ENCODE measurements at places on chromosomes 3 and 15. TPM values are rescaled to one million over a fixed set of nuclear protein-coding genes. Genes with fewer than 3 reads are reported as not detected.

DNA sequence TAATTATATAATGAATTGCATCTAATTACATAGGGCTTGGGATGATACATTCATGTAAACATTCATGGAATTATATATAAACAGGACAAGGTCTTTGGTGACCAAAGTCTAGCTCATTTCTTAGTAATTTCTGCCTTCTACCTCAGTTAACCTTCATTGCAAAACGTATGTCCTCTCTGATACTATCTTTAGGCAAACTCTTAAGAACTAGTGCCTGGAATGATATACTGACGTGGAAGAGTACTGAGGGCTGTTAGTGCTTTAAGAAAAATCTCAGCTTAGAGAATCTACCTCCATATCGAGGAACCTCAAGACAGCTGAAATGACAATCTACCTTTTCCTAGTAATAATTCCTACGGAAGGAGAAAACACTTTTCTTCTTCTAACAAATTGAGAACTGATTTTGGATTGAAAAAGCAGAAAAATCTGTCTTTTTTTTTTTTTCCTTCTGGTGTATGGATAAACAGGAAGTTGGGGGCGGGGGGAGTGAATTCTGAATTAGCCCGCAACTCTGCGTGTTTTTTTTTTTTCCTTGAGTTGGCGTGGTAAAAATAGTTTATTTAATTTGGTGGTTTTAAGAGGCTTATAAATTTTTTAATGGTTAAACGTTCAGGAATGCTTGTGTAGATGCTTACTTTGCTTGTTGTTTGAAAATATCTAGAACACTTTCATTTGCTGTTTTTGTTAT, 43.2 kb downstream of the RARB start:
- no peaks in the 10 kb centered on the region for H3K36me3 ChIP-seq
- no peaks in the 10 kb centered on the region for H3K27me3 ChIP-seq
- DNase-seq = no peak
- H3K4me3 ChIP-seq = no peak overlapping the region
- H3K4me1 ChIP-seq = no peaks in the 10 kb centered on the region

MUC13 gene
- 14.0 TPM for total RNA-seq

SLC28A2 gene
- 66.6 TPM for total RNA-seq

DNA sequence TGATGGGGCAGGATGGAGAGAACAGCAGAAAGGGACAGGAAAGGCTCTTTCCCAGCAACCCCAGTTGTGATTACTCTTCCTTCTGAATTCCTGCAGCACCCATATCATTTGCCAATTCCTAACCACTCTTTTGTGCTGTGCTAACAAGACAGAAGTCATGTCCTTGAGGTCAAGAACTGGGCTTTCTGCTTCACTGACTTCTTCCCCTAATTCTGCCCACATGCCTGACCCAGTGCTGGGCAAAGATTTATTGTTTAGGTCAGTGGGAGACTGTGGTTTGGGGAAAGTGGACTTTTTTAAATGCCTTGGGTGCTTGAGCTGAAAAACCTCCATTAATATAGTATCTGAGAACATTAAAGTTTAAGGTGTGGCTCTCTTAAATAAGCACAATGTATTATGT, 4.2 kb upstream of the EFCAB12 start:
- peaks cover 6% of the 10 kb centered on the region for H3K4me1 ChIP-seq
- no peak overlapping the region for H3K27ac ChIP-seq
- no peak overlapping the region for H3K4me3 ChIP-seq
- DNase-seq = no peak
- H3K27me3 ChIP-seq = no peaks in the 10 kb centered on the region

GRCh38 chr15:45885801-45886200, 251.0 kb downstream of the SQOR start:
- H3K27ac ChIP-seq = no peak overlapping the region
- no peak for DNase-seq
- H3K4me3 ChIP-seq = no peak overlapping the region
- no peaks in the 10 kb centered on the region for H3K27me3 ChIP-seq
- no peaks in the 10 kb centered on the region for H3K36me3 ChIP-seq

DNA sequence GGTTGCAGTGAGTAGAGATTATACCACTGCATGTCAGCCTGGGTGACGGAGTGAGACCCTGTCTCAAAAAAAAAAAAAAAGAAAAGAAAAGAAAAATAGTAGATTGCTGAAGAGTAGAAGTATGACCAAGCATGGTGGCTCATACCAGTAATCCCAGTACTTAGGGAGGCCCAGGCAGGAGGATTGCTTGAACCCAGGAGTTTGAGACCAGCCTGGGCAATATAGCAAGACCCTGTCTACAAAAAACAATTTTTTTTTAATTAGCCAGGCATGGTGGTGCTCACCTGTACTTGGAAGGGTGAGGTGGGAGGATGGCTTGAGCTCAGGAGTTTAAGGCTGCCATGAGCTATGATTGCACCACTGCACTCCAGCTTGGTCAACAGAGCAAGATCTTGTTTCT, 2.5 kb downstream of the NKTR start:
- no peaks in the 10 kb centered on the region for H3K36me3 ChIP-seq
- DNase-seq = no peak
- H3K4me3 ChIP-seq = no peak overlapping the region
- H3K27me3 ChIP-seq = no peaks in the 10 kb centered on the region
- peaks cover 4% of the 10 kb centered on the region for H3K4me1 ChIP-seq

KNL1 gene
- 26.6 TPM for total RNA-seq

GRCh38 chr15:74955796-74956647, 550 bp downstream of the RPP25 start:
- no peaks in the 10 kb centered on the region for H3K4me1 ChIP-seq
- DNase-seq = peak; percentile 71
- no peaks in the 10 kb centered on the region for H3K27me3 ChIP-seq

GRCh38 chr3:57604971-57605370, 7.8 kb upstream of the ARF4 start:
- H3K36me3 ChIP-seq = no peaks in the 10 kb centered on the region
- DNase-seq = no peak
- H3K4me3 ChIP-seq = no peak overlapping the region
- no peak overlapping the region for H3K27ac ChIP-seq
- H3K27me3 ChIP-seq = no peaks in the 10 kb centered on the region

SLC2A2 gene
- total RNA-seq = 2.5 TPM
